Kidney epithelial cell (primary cell): ENCODE measurements at places on chromosomes 16 and 17.

- DNase-seq = no peak
These were observed 820.7 kb downstream of the KCNJ18 start for GRCh38 chr17:22512997-22513538.

DNA sequence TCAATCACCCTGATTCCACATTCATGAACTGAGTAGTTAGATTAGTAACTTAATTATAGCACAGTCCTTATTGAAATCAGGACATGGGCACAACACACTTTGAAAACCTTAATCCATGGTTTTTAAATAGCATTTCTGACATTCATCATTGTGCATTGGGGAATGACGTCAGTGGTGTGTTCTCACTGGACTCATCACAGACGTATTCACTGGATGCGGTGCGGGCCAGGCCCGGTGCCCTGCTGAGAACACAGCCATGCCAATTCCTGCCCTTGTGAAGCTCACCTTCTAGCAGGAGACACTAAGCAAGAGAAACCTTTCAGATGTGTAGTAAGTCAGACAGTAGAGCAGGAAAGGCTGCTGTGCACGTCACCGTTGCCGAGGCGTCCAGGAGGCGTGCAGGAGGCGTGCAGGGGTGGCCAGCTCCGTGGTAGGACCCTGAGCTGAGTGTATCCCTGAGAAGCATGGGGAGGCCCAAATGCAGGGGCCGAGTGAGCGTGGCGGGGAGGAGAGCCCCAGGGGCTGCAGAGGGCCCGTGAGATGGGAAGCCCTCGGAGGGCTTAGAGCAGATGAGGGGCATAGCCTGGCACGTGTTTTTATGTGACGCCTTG, 12.9 kb downstream of the BANP start:
- DNase-seq = no peak

GRCh38 chr16:87487361-87487924, 5.4 kb downstream of the ZCCHC14 start:
- DNase-seq = peak; percentile 49

DNA sequence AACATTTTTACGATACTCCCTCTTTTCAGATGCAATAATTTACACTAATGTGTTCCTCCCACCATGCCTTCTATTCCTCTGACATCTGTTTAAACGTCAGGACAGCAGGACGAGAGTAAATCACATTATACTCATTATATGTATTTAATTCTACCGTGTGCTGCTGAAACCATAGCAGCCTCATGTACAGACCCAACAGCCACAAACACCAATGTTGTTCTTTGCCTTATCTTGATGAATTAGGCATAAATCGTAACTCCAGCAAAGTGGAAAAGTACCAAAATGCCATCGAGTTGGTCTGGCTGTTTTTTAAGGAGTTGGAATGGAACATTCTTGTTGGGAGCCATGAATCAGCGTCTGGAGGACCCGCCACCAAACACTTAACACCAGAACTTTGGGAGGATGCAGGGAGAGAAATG, 82.9 kb upstream of the FOXF1 start:
- no peak for DNase-seq

DNA sequence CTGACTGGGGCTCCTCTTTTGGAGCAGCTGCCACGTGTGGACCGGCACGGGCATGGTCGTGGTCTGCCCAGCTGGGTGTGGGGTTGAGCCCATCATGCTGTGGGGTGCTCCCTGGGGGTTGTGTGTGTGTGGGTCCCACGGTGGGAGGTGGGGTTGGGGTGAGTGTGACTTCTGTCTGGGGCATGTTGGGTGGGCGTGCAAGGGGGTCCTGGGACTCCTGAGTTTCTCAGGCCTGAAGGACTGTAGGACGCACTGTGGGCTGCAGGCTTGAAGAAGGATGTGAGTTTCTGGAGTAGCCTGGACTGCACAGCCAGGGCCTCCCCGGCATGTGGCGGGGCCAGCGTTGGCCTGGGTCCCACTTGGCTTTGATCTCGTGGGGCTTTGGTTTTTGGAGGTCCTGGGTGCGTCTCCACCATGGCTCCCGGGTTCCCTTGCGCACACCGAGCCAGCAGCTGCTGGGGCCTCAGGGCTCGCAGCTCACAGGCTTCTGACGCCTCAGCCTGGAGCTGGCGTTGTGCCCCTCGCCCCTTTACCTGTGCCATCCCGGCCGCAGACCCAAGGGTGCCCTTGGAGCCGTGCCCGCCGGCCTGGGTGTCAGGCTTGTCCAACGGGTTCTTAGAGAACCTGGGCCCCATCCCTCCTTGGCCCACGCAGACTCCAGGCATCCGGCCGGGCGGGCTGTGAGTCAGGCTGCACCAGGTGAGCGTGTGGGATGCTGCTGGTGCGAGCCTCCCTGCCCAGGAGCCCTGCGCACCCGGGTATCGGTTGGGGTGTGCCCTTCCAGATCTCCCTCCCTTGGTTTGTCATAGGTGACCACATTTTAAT, 34.4 kb upstream of the ZNF750 start:
- DNase-seq = no peak

DNA sequence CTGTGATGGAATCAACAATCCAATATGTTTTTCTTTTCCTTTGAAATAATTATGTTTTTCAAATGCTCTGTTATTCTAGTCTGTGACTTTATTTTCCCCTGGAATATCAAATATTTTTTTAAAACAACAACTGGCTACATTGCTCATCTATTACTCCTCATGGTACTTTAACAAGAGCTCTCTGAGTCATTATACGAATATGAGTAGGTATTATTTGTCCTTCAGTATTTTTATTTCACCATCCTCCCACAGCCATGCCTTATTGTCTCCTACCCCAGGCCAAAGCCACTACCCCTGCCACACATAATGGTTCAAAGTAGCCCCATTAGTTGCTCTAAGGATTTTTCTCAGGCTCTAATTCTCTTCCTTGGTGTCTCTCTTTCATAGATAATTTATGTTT, 1572.3 kb downstream of the CDH8 start:
- DNase-seq = no peak

DNA sequence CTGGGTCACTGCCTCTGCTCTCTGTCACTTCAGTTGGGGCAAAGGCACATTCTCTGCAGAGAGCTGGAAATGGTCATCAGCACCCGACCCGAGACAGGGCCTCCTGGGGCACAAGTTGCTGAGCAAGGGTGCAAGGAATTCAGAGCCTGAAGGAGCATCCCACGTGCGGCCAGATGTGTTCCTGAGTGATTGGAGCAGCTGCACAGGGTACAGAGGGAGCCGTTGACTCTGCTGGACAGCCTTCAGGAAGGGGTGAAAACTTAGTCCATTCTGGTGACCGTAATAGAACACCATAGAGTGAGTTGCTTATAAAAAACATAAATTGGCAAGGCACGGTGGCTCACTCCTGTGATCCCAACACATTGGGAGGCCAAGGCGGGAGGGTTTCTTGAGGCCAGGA, 106.8 kb downstream of the CCDC182 start:
- DNase-seq = no peak

DNA sequence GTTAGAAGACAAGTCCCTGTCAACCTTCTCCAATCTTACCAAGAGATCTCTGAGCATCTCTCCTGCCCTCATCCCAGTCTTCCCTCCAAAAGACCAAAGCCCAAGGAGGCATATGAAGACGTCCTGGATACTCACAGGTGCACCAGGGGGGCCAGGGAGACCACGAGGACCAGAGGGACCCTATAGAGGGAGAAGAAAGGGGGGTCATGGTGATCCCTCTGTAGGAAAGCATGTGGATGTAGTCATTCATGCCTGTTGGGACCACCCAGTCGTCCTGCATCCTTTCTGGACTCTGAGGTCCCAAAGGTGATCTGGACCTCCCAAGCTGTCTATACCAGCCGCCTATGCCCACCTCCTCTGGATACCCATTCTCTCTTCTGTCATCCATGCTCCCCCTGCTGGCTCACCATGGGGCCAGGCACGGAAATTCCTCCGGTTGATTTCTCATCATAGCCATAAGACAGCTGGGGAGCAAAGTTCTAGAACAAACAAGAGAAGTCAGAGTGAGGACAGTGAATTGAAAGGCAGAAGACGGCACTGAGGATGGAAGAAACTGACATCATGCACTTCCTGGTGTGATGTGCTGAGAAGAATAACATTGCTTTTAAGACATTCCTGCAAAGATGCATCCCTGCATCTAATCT, 3.3 kb downstream of the COL1A1 start:
- DNase-seq = no peak

GRCh38 chr16:8768692-8769091, 28.7 kb downstream of the TMEM186 start:
- no peak for DNase-seq

- DNase-seq = no peak
These were observed at the start of gene WSCD1 for GRCh38 chr17:6069539-6070429. Gene WSCD1, plus strand, starts transcription at chr17:6070379. Its CDS starts 10,280 bp downstream, at chr17:6080659.

- DNase-seq = no peak
These were observed 1.2 kb downstream of the GALK1 start for GRCh38 chr17:75763613-75764416.

DNA sequence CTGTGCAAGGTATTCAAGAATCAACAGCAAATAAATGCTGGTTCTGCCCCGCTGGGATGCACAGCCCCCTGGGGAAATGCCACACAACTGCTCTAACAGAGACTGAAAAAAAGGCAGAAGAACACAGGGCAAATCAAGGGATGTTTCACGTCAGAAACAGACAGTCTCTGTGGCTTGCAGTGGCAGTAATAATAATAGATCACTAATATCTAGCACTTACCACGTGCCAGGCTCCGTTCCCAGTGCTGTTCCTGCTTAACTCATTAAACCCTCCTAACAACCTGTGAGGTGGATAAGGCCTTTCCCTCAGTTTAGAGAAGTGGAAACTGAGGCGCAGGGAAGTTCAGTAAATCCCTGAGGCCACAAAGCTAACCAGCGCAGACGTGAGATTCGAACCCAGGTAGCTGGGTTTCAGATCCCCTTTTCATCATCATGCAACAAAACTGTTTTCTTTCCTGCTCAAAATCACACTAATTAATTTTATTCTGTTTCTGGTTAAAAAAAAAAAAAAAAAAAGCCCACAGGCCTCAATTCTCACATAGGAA, 36.7 kb downstream of the ARHGAP17 start:
- no peak for DNase-seq

GRCh38 chr17:77324227-77324626, 183.5 kb downstream of the SEC14L1 start:
- DNase-seq = no peak

DNA sequence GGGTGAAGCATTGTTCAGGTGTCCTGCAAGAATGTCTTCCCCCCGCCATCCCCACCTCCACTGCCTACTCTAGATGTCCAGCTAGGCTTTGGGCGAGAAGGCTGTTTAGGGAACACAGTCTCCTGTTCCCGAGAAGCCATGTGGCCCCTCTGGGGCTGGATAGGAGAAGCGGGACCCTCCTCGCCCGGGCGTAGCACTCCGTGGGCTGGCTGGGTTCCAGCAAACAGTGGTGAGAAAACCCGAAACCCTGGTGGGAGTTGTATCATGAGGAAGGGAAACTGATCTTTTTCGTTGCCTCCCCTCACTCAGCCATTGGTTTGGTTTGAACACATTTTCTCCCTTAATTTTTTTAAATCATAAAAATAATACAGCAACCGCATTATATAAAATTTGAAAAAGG, 56.6 kb downstream of the IRF8 start:
- DNase-seq = no peak

DNA sequence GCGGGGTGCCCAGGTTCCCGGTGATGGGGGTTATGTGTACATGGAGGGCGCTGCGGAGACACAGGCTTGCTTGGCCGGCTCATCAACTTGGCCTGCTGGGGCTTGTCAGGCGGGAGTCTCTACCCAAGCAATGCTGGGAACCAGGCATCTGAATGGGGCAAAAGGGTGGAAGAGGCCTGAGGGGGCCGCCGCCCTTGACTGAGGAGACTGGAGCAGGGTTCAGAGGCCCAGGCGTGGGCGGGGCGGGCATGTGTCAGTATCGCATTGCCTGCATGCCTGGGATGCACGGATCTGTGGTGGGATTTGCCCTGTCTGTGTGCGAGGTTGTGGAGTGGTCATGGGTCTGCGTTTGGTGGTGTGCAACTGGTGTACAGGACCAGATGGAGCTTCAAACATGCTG, 21.1 kb downstream of the ARHGAP23 start:
- no peak for DNase-seq

GRCh38 chr17:17663160-17664063, 17.8 kb upstream of the RAI1 start:
- DNase-seq = peak; percentile 98

GRCh38 chr16:1942047-1942809, 771 bp downstream of the MSRB1 start:
- DNase-seq = no peak

GRCh38 chr17:79114458-79115301, 40.1 kb downstream of the ENGASE start:
- no peak for DNase-seq

DNA sequence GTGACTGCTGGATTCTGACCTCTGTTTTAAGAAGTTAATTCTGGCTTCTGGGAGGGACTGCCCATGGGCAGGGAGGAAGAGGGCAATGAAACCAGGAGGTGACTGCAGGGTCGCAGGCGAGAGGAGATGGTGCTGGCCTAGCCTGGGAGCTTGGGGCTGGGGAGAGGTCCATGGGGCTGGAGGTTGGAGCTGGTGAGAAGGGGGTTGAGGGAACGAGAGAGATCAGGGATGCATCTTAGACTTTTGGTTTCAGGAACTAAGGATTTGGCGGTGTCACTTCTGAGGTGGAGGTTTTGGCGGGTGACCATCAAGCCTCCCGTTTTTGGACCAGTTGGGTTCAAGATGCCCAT, 64.6 kb downstream of the NKD1 start:
- no peak for DNase-seq

GRCh38 chr17:31416503-31416923, 25.0 kb downstream of the RAB11FIP4 start:
- no peak for DNase-seq

GRCh38 chr17:52120465-52120864, 38.0 kb downstream of the CA10 start:
- no peak for DNase-seq

- no peak for DNase-seq
These were observed 66.0 kb downstream of the GNAO1 start for GRCh38 chr16:56257239-56257638.

DNA sequence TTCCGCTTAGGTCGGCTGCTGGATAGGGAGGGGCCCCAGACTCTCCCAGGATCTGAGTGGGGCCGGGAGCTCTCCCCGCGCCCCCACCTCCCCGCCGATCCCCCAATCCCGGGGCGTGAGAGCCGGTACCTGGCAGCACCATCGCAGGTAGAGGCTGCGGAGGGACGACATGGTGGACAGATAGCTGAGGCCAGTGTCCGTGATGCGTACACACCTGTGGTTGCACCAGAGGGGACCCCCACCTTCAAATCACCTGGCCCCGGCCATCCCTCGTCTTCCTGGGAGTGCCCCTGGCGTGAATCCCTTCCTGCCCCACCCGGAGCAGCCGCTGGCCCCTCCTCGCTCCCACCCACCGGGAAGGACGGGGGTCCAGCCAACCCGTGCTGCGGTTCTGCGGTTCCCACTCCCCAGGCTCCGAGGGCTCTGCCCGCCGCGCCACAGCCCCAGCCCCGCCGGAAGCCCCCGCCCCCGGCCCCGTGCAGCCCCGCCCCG, 4.7 kb upstream of the WDR24 start:
- no peak for DNase-seq

DNA sequence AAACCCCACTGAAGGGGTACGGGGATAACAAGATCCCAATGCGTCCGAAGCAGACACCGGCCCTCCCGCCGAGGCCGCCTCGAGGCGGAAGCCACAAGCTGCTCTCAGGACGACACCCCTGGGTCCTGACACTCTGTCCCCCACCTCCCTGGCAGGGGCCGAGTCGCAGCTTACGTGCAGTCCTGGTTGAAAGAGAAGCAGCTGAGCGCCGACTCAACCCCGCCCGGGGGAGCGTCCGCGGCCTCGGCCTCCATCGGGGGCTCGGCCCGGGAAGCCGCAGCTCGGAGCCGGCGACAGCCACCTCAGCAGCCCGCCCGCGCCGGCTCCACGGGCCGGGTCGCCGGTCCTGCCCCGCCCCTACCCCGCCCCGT, at the start of gene WIPI1:
WIPI1 (minus strand) TSS at position 329 of the 371 bp plus-strand sequence; CDS start at position 254, 75 bp downstream.
- no peak for DNase-seq

GRCh38 chr16:86549076-86549892, 5.8 kb downstream of the MTHFSD start:
- DNase-seq = no peak
